ENCODE measurements at places on chromosomes 5 and 9.

GRCh38 chr9:70484232-70485130 lies 70.0 kb upstream of the KLF9 start:
- peak; percentile 41 for DNase-seq

- DNase-seq, result no peak
These were observed 48.2 kb downstream of the DAPK1 start for GRCh38 chr9:87545858-87546257.

- no peak for DNase-seq
These were observed 804 bp downstream of the MED10 start for GRCh38 chr5:6377582-6377904.

- DNase-seq, result no peak
These were observed 28.1 kb downstream of the CDH18 start for GRCh38 chr5:19959830-19960384.

GRCh38 chr9:114480746-114481435 lies 24.4 kb downstream of the WHRN start:
- DNase-seq, result no peak

DNA sequence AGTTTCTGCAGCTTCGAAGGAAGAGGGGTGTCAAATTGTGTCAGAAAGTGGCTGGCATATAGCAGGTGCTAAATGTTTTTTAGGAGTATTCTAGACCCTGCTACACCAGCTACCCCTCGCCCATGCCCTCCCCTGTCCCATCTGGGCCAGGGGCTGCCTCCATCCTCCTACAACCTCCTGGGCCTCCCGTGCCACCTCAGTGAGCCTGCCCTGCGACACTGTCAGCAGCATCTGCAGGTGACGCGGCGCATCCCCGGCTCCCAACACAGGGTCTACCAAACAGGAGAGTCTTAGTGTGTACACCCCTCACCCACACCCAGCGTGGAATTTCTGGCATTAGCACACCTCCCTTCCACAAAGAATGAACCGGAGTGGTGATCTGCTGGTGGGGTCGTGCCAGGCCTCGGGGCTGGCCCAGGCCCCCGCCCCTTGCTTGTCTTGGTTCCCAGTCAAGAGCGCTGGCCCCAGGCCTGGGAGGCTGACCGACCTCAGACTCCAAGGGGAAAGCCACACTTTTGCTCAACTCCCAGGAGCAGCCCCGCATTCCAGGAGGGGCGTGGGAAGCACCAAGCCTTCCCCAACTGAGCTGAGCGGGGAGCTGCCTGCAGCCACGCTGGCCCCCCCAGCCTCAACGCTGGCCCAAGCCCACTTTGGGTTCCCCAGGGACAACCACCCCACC lies 55.2 kb downstream of the NEURL1B start:
- DNase-seq, result no peak

DNA sequence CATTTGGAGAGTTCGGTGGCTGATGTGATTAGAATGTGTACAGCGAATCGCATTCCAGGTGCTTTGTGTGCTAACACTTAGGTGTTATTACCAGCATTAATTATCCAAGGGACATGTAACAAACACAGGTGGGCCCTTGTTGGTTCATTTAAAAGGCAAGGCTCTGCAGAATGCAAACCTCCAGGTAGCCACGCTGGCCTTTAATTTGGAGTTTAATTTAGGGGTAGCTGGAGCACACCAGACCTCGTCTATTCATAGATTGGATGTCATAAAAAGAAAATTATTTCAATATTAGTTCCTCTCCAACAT lies 191.1 kb downstream of the MAT2B start:
- DNase-seq, result no peak

DNA sequence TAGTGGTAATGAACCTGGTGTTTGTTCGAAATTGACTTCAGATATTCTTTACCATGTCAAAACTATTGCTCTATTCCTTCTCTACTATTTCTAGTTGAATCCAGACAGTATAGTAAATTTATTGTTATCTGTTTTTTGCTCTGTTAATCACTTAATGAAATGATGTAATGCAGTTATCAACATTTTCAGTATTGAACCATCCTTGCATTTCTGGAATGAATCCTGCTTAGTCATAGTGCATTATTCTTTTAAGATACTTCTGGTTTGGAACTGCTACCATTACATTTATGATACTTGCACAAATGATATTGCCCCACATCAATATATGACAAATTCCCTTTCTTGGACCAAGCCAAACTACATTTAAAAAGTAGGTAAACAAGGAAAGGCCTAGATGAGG lies 554.0 kb upstream of the KLF4 start:
- DNase-seq, result no peak

DNA sequence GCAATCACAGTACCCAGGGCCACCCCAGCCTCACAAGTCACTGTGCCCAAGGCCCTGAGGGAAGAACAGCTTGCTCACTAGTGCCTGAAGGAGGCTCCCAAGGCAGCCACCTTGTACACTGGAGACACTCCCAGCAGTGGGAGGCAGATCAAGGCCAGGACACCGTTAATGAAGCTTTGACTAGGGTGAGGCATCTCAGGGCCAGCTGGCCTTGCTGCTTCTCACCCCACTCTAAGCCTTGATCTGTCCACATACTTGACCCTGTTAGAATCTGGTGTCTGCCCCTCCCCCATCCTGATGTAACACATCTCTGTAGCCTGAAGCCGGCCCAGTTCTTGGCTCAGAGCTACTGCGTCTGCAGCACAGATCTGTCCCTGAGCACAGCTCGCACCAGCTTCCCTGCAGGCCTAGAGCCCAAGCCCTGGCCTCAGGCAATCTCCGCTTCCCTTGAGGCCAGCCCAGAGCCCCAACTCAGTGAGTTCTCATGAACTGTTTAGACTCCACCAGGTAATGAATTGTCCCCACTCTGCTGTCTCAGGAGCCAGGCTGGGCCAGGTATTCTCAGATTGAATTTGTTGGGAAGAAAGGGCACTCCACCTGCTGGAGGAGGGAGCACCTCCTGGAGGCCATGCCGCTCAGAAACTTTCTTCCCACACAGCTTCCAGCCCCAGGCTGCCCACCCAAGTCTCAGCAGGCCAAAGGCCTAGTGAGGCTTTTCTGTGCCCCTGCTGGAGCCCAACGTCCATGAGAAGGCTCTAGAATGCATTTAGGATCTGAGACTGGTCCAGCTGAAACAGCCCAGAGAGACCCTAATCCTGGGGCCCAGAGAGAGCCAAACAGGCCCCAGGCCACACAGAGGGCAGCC lies 13.4 kb upstream of the JADE2 start:
- peak; percentile 71 for DNase-seq

- no peak for DNase-seq
These were observed 596 bp upstream of the FGFR4 start for GRCh38 chr5:177085985-177086653.

DNA sequence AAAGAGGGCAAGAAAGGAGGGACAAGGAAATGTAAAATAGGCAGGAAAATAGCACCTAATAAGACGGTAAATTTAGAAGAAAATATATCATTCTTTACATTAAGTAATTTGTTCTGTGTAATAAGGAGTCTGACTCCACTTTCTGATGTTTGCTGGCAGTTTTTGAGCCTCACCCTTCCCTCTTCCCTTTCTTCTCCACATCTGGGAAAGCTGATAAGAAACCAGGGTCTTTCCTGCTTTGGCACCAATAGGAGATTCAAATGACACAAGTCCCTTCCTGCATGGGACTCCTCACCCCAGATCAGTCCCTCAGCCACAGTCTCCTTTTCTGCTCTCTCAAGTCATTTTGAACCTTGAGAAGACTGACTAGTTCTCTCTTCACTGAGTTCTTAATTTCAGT lies 31.2 kb upstream of the LECT2 start:
- DNase-seq, result no peak

- DNase-seq, result peak; percentile 85
These were observed 161.1 kb downstream of the C5orf15 start for GRCh38 chr5:133807348-133807747.

DNA sequence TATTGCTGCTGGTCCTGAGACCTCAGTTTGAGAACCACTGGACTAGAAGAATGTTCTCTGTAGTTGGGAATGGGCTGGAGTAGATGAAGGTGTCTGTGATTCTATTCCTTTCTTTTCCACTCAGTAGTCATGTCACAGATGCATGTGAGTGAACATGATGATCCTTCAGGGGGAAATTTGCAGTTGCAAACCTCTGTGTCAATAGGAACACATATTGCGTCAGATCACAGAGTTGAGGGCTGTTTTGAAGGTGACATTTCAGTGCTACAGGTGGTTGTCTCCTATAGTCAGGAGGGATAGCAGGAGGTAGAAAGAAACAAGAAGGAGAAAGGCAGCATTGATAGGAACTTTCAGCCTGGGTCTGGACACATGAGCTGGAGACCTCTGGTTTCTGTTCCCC lies 239.3 kb downstream of the ARHGEF28 start:
- DNase-seq, result no peak

- no peak for DNase-seq
These were observed 35.4 kb upstream of the AKNA start for GRCh38 chr9:114423181-114423580.

GRCh38 chr5:89372176-89372575 lies 489.2 kb upstream of the MEF2C start:
- DNase-seq, result no peak

- no peak for DNase-seq
These were observed 2.2 kb upstream of the DPP7 start for GRCh38 chr9:137116728-137117127.

DNA sequence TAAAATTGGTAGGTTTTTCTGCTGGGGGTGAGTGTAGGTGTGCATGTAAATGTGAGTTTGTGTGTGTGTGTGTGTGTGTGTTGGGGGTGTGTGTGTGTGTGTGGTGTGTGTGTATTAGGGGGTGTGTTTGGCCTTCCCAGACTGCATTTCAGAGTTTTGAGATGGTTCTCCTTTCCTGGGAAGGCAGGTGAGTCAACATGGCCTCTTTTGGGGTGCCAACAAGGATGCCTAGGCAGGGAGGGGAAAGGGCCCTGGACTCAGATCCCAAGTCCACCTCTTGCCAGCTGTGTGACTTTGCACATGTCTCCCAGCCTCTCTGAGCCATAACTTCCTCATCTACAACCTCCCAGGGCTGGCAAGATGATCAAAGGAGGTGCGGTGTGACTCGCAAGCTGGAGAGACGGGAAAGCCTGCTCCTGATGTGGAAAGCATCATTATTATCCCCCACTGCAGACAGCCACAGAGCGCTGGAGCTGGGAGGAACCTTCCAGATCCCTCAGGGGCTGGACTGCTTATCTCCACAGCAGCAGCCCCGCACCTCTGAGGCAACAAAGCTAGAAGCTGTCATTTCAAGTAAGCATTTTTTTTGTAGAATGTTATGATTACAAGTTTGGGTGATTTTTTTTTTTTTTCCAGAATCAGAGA lies 63.5 kb upstream of the TBC1D2 start:
- DNase-seq, result no peak

GRCh38 chr5:165881259-165881658 lies 2375.8 kb downstream of the MAT2B start:
- DNase-seq, result no peak

DNA sequence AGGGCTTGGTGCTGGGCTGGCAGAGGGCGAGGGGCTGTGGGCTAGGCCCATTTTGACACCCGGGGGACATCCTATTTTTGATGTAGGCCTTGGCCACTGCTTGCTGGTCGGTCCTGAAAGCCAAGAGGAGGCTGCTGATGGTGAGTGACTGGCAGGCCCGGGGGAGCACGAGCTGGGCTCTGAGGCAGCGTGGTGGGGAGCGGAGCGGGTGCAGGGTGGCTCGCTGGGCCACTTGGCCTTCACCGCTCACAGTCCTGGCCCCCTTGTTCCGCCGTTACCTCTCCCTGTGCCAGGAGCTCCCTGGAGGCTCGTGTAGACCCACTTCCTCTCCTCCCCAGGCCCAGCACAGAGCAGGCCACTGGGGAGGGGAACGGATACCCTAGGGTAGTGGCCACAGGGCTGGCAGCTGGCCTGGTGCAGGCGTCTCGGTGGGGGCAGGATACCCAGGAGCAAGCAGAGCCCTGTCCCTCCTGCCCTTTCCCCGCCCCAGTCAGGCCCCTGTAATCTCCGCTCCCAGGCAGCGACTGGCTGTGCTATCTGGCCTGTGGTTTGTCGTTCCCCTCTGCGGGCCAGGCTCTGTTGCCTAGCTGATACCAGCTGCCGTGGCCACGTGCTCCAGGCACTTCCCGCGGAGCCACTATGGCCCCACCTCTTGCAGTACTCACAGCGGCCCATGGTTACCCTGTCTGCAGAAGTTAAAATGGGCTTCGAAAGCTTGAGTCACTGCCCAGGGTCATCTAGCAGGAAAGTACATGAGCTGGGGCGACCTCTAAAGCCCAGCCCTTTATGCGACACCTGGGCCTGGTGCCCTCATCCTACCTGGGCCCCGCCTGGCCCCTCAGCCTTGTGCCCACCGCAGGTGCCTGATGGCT lies 11.7 kb upstream of the DOLPP1 start:
- DNase-seq, result no peak

DNA sequence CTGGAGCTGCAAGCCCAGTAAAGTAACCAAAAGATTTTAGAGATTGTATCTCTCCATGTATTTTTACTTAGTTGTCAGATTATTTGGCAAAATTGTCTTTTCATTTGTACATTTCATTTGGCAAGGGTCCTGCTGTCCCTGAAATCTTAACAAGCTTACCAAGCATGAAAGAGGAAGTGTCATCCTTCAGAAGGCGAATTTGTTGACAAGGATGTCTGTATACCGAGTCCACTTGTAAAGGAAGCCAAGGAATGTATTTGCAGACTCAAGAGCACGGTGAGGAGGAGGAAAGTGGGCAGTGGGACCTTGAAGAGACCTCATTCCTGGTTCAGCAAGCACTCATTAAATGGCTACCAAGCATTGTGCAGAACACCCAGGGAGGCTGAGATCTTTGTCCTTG lies 7.5 kb upstream of the OTULINL start:
- no peak for DNase-seq

- peak; percentile 1 for DNase-seq
These were observed 72.7 kb downstream of the SMIM23 start for GRCh38 chr5:171858303-171858702.

DNA sequence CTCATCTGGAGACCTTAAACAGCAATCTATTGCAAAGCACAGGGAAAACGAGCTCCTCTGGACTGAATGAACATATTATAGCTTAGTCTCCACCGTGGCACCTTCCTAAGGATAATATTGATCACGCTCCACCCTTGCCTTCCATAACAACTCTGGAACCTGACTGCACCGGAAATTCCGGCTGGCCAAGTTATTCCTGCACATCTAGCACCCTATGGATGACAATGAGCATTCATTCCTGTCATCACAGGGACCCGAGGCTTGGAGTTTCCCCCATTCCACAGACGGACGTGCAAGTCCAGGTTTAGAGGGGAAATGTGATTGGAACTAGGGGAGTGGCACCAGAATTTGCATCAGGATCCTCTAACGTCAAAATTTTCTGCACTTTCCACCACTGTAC lies 27.5 kb downstream of the STK10 start:
- no peak for DNase-seq

GRCh38 chr9:87513880-87514535 lies 16.3 kb downstream of the DAPK1 start:
- DNase-seq, result no peak
